ENCODE measurements at places on chromosomes 2 and 18.
A peak's percentile ranks its signal among the peaks of the same experiment; 100 is the strongest.

DNA sequence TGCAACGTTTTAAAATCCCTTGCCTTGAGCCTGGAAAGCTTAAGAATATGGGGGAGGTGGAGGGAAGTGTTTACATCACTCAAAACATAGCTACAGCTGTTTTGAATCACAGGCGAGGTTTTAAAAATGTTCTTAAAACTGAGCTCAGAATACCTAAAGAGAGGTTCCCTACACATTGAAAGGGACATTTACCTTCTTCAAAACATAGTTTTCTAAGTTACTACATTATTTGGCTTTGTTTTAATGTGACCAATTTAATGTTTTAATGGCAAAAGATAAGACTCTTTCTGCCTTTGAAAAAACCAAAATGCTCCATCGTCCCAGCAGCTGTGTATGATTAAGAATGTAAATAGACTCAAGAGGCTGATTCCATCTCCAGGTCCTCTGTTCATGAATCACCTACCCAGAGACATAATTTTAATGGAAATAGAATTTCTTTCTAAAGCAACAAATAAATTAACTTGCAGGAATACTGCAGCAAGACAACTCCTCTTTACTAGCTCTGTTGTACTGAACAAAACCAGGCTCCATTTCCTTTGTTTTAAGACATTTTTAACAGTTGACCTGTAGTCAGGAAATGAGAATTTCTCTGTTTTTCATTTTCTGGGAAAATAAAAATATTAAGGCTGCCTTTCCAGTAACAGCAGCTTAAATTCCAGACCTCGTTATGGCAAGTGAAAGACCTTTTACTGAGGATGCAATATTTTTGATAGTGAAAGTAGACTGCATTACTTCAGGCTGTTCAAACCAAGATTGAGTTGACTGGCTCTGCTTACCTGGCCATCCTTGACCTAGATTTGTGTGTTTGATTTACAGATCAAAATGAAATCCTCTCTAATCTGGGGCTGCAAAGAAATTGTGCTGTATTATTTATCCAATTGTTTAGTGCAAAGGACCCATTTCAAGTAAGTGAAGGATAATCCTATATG lies 33.7 kb upstream of the WDR75 start:
- DNase-seq: no peak

GRCh38 chr18:58113337-58113736 lies 69.3 kb downstream of the NEDD4L start:
- no peak for DNase-seq

DNA sequence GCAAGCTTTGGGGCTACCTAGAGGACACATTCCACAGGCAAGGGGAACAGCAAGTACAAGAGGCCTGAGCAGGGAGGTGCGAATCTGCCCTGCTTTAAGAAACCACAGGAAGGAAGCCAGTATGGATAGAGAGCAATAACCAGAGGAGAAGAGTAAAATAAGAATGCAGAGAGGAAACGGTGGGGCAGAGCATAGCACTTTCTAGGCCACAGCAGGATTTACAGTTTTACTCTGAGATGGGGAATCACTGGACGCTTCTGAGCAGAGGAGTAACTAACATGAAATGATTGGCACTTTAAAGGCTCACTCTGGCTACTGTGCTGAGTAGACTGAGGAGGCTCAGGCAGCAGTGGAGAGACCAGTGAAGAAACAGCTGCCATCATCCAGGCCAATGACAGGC lies 23.8 kb downstream of the AAK1 start:
- DNase-seq: no peak

DNA sequence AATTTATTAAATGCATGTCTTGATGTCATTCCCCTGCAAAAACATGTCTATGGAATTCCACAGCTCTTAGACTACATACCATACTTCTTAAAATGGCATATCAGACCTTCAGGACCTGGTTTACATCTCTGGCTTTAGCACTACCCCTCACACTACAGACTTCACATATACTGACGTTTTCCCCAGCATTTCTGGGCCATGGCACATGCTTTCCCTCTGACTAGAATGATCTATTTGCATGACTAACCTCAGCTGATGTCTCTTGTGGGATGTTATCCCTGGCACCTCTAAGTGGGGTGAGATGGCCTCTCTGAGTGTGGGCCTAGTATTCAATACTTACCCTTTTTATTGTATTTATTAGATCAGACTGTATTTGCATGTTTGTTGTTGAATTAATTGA lies 381.6 kb downstream of the ERBB4 start:
- DNase-seq: no peak

DNA sequence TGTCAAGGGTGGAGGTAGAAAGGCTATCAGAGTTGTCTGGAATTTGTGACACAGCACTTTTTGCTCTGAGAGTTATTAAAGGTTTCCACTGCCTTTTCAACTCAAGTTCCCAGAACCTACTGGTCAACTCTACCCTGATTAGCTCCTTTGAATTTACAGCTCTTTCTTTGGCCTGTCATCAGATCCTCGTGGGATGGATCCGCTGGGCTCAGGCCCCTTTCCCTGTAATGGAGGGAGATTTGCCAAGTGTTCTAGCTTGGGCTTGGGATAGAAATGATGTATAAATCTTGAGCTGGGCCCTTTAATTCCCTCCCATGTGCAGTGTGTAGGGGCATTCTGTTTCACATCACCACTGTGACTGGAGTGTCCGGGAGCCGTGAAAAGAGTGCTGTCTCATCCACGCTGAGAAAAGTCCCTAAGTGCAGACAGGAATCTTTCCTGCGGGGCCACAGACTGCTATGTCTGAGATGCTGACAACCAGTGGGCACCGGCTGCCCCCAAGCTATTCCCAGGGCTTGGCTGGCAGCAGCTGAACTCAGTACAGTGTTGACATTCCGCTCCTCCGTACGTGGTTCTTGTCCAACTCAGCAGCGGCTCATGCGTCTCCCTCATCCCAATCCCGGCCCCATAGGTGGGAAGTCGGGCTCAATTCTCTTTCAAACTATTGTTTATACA lies 46.9 kb upstream of the ARHGAP28 start:
- DNase-seq: no peak

DNA sequence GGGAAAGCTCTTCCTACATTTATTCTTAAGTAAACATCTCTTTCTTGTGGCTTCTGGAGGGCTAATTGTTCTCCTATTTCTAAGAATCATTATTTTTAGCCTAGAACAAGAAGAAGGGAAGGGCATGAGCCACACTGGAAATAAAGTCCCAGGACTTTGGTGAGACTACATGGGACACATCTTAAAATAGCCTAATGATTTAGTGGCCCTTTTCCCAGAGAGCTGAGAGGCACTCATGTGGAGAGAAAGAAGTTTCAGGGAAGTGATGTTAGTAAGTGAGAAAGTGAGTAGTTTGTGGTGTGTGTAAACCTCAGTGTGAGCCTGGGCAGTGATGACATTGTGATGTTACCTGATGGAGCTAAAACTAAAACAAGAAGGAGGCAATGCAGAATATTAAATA lies 14.6 kb downstream of the ITGA4 start:
- DNase-seq: no peak

DNA sequence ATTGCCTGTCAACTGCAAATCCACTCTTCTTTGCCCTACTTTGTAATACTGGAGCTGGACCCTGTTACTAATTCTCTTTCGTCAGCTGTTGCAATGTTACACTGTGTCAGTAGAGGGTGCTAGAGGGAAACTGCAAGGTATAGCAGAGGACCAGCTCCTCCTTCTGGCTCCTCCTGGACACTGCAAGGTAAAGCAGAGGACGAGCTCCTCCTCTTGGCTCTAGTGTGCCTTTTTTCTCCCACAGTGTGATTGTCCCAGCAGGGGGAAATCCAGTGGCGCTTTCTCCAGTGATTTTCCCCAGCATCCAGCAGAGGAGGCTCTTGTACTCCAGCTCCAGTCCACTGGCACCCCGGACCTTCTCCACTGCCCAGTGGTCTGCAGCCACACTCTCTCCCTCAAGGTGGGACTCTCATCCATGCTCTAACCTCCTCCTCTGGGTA lies 95.6 kb downstream of the CAPN13 start:
- peak; percentile 64 for DNase-seq

DNA sequence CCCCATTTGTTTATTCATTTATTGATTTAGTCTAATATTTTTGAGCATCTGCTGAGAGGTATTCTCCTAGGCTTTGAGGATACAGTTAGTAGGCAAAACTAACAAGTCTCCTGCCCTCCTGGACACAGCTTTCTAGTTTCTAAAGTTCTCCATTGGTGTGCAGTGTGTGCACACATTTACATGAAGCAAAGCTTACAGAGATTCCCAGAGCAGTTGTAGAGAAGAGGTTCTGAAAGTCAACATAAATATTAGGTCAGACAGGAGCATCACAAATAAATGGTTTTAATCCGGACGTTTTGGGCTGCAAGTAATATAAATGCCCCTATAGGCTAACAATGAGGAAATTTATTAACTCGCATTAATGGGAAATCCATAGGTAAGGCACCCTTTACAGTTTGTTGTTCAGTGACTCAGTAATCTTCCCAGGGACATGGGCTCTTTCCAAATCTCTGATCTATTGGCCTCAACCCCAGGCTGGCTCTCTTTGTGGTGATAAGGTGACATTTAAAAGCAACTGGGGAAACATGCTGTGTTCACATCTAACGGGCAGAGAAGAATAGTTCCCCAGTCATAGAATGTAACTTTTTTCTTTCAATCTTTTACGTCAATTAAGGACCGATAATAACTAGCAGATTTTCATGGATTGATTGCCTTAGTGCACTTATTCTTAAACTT lies 407.2 kb downstream of the PTPRM start:
- no peak for DNase-seq

- no peak for DNase-seq
Measured at GRCh38 chr2:46615986-46616485, 136.7 kb downstream of the TMEM247 start.

DNA sequence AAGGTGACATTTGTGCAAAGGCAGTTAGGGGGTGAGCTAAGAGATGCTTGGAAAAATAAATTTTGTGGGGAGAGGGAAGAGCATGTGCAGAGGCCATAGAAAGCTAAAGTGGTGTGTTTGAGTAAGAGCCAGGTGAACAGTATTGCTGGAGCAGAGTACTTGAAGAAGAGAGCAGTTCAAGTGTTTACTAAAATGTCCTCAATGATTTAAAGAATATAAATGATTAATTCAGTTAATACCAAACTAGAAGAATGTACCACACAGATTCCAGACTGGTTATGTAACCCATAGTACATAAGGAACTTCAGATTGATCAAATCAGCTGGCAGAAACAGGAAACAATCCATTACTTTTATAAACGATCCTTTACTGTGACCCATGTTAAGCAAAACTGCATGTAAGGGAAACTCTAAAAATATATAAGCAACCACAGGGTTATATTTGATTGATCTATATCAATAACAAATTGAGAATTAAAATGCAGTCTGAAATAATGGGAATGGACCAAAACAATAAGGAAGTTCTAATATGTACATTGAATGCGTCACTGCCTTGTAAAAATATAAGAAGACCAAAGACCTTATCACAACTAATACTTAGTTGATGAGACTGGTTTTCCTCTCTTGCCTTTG lies 76.9 kb downstream of the LDAH start:
- DNase-seq: no peak

GRCh38 chr2:20224716-20225293 lies at the start of gene SDC1:
Gene SDC1 (minus strand): TSS chr2:20225130. CDS start chr2:20224867, 263 bp downstream.
- no peak for DNase-seq

DNA sequence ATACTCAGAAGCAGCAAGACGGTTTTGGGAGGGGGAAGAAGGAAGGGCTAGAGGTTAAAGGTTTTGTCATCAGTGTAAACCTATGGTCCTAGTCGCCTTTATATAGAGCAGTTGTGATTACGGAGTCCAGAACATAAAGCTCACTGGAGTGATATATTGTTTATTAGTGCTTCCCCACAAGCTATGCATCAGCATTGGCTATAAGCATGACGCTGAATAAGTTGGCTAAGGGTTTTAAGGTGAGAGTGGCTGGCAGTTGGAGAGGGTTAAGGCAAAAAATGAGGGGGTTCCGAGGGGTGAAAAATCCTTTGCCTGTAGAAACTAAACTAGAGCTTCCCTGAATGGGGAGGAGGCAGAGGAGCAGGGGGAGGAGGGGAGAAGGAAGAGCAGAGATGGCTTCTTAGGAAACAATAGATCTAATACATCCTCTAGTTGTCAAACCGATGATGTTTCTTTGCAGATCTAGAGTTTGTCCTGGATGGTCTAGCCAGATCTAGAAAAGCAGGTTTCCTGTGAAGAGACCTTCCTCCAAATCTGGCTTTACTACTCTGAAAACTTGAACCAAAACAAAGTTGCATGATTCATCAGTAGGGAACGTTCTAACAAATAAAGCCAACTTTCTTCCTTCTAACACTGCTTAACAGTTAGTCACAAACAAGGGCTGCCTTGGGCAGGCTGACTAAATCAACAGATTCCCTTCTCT lies 2.5 kb downstream of the KLF7 start:
- no peak for DNase-seq

DNA sequence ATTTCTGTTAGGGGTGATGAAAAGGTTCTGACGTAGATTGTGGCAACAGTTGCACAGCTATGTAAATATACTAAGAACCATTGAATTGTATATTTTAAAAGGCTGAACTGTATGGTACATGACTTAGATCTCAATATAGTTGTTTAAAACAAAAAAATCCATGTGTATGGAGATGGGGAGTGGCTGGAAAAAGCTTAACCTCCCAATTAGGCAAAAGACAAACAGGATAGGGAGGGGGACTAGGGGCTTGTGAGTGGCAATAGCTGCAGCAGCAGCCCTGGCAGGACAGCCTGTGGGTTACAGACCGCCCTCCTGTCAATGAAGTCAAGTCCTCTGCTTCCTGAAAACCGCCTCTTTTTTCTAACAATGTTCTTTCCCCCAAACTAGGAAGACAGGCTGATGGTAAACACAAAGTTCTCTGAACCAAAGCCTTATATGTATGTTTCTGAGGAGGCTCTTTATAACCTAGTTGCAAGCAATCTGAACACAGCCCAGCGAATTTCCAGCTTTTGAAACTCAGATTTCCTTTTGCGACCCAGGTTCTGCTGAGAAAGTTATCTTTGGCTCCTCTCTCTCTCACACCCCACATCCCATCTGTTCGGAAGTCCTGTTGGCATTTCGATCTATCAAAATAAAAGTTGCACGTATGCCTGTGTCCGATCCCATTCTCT lies 10.3 kb downstream of the ATP8B1 start:
- DNase-seq: no peak

GRCh38 chr18:79395308-79395640 lies 456 bp upstream of the NFATC1 start:
- DNase-seq: no peak

DNA sequence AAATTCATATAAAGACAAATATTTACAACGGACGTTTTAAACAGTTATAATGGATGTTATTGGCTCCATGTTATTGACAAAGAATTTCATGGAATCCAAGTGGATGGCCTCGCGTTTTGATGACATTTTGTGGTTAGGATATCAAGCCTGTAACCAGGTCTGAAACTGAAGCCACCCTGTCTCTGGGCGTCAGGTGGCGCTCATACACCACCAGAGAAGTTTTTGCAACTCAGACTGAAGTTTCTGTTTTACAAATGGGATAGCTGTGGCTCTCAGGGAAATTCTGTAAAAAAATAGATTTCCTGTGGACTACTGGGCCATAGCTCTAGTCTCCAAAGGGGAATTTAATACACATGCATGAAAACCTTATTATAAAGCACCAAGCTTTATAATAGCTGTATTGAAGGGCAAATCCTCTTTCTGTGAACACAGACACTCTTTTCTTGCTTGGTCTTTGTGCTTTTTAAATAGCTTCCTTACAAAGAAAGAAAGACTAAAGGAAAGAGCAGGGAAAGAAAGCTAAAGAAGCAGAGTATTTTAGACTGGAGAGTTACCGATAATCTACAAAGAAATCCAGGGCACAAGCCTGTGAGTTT lies 86.7 kb downstream of the C18orf54 start:
- peak; percentile 10 for DNase-seq

- DNase-seq: no peak
Measured at GRCh38 chr2:49693961-49694360, 539.6 kb upstream of the FSHR start.

Data from stimulated activated CD4-positive, alpha-beta T cell treated with anti-CD3 and anti-CD28 coated beads, Interleukin-1b, Interleukin-23, amount 100 ng/mL, for 1 hour (primary cell).